Large intestine (tissue), 12 donors: ENCODE measurements at places on chromosomes 13 and 19.

- no peak for DNase-seq
These were observed 1.3 kb downstream of the ATP7B start for GRCh38 chr13:52009946-52010345.

DNA sequence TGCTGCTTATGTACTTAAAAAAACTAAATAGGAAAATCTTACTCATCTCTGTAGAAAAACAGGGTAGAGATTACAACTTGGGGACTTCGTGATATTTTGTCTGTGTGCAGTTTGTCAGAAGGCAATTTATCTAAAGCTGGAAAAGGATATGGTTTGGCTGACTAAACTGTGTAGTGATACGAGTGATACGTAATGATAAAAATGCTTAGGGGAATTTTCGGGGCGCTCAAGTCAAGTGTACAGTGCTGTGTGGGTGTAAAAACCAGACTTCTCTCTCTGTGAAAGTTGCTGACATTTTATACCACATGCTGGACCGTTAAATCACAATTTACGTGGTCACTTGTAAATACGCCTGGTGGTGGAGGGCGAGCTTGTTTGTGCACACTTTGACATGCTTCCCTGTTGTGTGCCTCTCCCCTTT, 221.7 kb downstream of the KCNRG start:
- DNase-seq: no peak

GRCh38 chr13:19152403-19152802, 29.2 kb downstream of the TUBA3C start:
- DNase-seq: no peak

GRCh38 chr19:1514986-1515721, 2.3 kb upstream of the ADAMTSL5 start:
- no peak for DNase-seq

DNA sequence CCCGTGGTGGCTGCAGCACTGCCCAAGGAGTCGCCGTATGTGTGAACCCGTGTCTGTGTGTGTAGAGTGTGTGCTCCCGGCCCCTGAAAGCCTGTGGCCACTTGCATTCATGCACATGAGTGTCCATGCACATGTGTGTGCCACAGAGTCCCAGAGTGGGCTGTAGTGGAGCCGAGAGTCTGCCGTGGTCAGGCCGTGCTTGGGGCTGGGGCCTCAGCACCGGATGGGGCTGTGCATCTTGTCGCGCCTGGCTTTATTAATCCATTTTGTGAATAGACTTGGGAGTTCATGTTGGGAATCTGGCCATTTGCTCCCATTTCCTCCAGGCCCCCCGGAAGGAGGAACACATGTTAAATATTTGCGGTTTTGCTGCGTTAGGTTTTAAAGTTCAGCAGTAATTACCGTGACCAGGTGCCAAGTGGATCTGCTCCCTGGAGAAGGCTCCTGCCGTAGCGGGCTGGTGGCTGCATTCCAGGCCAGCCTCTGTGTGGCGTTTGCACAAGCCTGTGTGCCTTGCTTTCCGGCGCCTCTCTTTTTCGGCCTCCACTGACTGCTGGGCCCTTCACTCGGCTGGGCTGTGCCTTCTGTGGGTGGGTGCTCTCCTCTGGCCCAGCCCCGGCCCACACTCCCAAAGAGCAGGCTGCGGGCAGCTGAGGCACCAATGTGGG, 69.2 kb upstream of the KCTD15 start:
- DNase-seq: no peak

- peak; percentile 91 for DNase-seq
These were observed at the start of gene ARRDC2 for GRCh38 chr19:18007917-18008673. TSS of gene ARRDC2 (plus strand) at chr19:18008170. CDS start at chr19:18008311, 141 bp downstream.

DNA sequence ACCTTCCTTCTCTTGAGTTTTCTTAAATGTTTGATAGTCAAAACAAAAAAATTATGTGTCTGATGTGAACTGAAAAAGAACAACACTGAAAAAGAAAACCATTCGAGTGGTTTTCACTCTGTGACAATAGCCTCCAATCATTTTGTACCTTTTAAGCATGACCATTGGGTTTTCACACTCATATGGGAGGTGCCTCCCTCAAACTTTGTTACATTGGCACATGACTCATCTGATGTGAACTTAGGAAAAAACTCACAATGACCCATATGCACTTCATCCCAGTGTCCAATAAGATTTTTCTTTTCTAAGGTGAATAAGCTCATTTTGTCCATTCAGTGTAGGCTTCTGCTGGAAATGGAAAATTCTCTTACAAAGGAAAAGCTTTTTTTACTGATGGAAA, 66.6 kb upstream of the XPO4 start:
- DNase-seq: no peak

GRCh38 chr13:27005556-27005955, 166.1 kb downstream of the USP12 start:
- no peak for DNase-seq

GRCh38 chr13:50080203-50080910, 65.1 kb downstream of the KCNRG start:
- peak; percentile 35 for DNase-seq

- no peak for DNase-seq
These were observed 423.8 kb downstream of the IRS2 start for GRCh38 chr13:109362616-109363015.

GRCh38 chr13:42745655-42746054, 35.7 kb upstream of the FAM216B start:
- DNase-seq: no peak

DNA sequence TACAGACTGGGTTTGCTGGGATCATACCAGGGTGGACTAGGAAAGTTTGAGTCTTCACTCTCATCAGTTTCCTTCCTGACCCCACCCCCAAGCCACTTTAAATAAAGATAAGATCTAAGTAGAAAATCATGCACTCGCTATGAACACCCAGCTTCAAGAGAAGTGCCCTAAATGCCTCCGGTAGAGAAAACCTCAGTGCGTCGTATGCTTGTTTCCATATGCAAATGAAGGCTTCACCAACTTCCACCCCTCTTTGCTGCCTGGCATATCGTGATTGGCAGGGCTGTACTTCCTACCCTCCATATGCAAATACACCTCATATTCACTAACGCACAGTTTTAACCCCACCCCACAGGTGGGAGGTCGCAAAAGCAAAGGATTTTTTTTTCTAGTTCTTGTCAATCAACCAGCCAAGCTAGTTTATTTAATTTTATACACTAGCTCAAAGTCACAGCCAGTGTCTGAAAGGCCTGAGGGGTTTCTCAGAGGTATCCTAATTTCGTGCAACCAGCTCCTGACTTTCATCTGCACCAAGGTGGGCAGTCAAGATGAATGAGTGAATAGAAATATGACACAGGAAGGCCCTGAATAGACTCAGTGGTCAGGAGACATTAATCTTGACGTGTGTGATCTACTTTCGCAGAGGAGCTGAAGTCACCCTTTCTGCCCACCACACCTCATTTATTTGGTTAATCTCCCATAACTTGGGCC, 121.1 kb upstream of the TSHZ3 start:
- DNase-seq: no peak
